MCF 10A (cell line): ENCODE measurements at places on chromosomes 2 and 18.

DNA sequence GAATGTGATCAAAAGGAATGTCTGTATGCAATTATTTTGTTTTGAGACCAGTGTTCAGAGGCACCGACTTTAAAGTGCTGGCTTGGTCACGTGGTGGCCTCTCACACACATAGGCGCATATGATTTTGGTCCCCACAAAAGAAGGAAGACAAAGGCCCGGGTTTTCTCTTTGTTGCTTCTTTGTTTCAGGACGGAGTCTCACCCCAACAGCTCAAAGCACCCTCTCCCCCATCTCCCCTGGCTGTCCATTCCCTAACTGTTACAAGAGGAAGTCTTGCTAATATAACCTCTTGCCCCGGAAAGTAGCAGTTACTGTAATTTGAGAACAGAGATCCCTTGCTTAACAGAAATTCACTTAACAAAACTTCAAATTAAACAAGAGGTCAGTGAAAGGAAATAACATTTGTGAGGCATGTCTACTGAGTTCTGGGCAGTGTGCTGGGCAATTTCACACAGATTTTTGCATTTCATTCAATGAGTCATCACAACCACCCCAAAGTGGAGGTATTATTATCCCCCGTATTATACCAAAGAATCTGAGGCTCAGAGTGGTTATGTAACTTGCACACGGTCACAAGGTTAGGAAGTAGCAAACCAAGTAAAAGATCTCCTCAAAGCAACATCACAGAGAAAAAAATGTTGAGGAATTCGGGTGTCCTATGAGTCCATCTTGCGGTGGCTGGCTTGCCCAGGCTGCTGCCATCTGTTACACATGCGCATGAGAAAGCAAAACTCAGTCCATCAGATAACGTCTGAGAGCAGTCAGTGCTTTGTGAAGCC lies 75.8 kb downstream of the SDC1 start:
- DNase-seq, result peak; percentile 48

DNA sequence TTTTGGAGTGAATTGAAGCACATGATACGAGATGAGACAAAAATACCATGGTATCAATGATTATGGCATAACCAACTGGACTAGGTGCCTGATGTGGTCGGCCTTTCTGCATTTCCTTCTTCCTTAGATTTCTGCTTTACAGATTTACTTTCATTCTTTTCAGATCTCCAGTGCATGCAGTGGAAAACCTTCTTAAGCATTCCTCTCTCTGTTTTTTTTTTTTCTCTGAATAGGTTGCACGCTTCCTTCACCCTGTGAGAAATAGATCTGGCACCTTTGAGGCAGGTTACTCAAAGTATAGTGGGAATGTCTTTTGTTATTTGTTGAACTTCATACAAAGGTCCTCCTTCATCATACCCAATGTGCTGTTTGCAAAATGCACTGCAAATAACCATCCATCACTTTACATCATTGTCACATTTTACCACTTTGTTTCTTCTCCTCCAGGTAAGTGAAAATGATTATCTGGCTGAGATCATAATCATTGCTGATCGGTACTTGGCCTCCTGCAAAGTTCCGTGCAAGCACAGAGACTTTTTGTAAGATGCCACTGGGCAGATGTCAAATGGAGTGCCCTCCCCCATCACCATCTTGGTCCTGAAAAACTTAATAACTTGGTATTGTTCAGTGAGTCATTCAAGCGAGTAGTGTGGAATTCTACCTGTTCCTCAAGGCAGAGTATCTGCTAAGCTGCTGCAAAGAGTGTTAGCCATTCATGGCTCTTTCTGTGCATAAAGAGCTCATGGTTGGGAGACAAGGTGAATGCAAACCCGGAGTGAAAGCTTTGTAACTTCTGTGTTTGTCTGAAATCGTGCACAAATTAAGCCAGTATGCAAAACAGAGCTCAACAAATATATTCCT lies 30.0 kb upstream of the KLHL14 start:
- no peak for DNase-seq

DNA sequence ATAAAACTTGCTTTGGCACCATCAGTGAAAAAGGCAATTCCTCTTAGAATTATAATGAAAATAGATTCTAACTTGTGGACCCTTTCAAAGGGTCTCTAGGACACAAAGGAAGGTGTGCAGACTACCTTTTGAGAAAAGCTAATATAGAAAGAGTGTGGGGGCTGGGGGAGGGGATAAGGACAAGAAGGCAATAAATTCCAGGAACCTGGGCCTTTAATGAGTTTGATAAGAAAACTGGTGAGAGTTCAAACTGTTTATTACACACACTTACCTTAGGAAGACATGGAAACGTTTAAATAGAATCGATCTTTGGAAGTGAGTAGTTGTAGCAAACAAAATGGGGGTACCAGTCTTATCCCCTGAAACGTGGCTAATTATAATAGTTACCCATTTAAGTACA lies 39.6 kb upstream of the PGAP1 start:
- DNase-seq, result no peak

DNA sequence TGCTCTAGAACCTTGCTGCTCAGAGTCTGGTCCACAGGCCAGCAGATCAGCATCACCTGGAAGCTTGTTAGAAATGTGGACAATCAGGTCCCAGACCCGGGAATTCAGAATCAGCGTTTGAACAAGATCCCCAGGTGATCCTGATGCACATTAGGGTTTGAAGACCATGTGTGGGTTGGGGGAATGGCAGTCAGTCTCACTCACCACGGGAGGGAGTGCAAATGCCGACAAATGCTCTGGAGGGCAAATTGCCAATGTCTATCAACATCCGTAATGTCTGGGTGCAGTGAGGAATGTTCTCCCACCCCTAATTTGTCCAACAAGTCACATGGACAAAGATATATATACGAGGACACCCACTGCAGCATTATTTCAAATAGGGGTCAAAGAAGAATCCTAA lies 34.5 kb downstream of the INPP5D start:
- DNase-seq, result no peak

DNA sequence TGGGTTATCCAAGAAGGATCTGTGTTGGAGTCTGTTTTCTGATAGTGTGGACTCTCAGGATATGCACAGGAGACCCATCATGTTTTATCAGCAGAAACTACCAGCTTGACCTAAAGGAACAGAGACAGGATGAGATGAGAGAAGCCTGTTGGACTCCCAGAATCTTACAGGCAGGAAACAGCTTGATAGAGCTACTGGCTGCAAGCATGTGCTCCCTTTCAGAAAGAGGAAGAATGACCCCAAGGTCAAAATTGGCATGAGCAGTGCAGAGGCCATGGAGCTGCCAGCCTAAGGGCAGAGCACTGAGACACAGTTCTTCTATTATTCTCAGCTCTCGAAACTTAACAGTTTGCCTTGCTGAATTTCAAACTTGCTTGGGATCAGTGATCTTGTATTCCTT lies 135.2 kb upstream of the NFATC1 start:
- no peak for DNase-seq

GRCh38 chr2:203737360-203737759 lies 30.9 kb downstream of the CD28 start:
- DNase-seq, result no peak

DNA sequence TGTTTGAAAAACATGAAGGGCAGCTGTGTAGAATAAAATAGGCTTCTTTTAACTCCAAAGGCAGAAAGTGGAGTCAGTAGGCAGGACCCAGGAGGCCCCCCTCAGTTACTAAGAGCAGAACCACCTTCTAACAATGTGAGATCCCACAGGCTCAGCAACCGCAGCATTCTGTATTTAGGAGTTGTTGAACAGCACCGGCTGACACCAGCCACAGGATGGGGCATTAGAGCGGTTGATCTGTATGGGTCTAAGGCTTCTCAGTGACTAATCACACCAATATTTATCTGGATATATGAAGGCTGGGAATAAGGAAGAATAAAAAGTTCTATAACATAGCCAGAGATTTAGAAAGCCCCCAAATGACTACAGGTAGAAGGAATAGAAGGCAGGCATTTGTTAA lies 51.7 kb downstream of the MYO5B start:
- DNase-seq, result peak; percentile 9

DNA sequence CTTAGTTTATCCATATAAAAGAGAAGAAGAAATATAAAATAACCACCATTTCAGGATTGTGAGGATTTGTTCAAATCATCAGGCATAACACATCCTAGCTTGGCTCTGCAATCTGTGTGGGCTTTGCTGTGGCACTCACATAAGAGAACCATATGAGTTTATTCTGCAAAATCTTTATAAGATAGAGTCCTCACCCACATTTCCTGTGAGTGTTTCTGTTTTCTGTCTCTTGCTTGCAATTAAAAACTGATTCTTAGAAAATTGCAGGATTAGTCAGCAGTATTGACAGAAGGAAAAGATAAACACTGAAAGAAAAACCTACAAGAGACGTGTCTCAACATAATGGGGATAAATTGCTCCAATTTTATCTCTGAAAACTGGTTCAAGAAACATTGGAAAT lies 258.5 kb downstream of the RND3 start:
- no peak for DNase-seq

DNA sequence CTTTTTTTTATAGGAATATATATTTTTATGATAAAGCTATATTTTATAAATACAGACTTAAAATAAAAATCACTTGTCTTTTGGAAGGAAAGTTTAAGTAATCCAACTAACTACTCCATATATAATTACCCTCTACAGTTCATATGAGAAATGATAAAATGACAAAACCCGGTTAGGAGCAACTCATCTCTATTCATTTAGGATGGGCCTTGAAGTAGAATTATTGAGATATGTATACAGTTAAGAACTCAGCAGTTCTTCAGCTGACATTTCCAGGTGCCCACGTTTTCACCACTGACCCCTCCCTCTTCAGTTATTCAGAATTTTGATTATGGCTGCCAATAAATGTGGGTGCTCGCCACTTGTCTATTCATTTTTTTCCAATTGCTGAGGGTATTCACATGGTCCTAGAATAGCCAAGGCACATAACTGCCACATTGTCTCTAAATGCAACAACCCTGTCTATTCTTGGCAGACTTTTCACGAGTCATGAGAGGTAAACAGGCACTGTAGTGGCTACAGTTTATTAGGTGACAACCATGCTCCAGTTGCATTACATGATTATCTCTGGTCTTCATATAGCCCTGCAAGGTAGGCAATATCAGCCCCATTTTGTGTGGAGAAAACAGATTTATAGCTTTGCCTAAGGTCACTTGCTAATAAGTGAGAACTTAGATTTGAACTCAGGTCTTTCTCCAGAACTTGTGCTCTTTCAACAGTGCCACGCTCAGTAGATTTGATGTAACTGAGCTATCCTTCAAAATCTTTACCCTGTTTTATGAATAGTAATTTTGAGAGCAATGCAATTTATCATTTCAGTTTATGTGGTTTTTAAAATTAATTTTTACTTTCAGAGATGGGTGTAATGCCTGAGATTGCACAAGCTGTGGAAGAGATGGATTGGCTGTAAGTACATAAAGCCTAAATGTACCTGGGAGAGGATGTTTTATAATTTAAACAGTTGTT lies 2.9 kb downstream of the DDX1 start:
- DNase-seq, result peak; percentile 9

GRCh38 chr2:59528525-59528924 lies 1024.9 kb downstream of the BCL11A start:
- DNase-seq, result no peak

DNA sequence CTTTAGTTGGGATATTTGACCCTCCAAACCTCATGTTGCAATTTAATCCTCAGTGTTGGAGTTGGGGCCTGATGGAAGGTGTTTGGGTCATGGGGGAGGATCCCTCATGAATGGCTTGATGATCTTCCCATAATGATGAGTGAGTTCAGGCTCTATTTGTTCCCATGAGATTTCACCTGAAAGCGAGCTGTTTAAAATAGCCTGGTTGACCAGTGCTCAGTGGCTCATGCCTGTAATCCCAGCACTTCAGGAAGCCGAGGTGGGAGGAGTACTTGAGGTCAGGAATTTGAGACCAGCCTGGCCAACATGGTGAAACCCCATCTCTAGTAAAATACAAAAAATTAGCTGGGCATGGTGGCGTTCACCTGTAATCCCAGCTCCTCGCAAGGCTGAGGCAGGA lies 14.9 kb upstream of the PSME4 start:
- DNase-seq, result no peak

GRCh38 chr2:239457586-239458445 lies 57.0 kb upstream of the HDAC4 start:
- DNase-seq, result no peak

GRCh38 chr18:25262920-25263319 lies 89.0 kb downstream of the ZNF521 start:
- no peak for DNase-seq

- no peak for DNase-seq
These were observed 259 bp downstream of the NPAS2 start for GRCh38 chr2:100820273-100820522.
